ENCODE measurements at places on chromosomes 4 and X.
A peak's percentile ranks its signal among the peaks of the same experiment; 100 is the strongest.

DNA sequence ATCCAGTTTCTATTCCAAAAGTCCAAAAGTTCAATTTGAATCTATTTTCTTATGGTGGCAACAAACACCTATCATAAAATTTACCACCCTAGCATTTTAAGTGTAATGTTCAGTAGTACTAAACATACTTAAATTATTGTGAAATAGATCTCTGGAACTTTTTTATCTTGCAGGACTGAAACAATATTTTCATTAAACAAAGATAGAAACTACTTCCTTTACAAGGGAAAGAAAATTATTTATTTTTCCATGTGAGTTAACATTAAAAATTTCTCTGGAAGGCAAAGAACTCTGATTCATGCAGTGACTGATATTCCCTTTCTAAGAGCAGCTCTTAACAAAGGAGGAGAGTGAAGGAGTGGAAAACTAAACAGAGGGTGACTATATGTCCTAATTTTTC lies 40.2 kb downstream of the ADH7 start:
- no peak for DNase-seq

GRCh38 chr4:6150046-6150735 lies 50.2 kb downstream of the JAKMIP1 start:
- no peak for DNase-seq

DNA sequence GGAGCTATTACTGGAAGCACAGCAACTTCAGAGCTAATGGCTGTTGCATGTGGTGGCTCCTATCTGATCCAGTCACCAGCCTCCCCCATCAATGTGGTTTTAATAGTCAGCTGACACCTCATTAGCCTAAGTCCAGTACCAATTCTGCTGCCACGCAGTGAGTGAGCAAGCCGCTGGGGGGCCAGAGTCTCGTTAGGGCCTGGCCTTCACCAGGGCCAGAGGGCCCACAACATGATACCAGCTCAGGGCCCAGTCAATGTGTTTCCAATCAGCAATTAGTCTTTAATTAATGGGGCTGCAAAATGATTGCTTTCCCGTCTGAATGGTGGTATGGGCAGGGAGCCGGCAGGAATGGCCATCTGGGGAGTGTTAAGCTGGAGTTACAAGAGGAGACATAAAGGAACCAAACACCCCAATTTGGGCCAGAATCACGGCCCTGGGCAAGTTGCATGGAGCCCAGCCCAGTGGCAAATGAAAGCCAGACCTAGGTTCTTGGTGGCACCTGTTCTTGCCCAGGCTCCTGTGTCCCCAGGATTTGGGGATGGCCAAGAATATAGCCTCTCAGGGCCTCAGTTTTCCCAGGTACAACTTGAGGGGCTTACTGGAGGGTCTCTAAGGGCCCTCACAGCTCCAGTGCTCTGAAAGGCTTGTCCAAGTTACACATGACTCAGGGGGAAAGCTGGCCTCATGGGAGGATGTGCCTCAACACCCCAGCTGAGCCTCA lies 119.2 kb downstream of the EFNB1 start:
- DNase-seq = no peak

- no peak for DNase-seq
These were observed 39.8 kb upstream of the LIMCH1 start for GRCh38 chr4:41498177-41498576.

DNA sequence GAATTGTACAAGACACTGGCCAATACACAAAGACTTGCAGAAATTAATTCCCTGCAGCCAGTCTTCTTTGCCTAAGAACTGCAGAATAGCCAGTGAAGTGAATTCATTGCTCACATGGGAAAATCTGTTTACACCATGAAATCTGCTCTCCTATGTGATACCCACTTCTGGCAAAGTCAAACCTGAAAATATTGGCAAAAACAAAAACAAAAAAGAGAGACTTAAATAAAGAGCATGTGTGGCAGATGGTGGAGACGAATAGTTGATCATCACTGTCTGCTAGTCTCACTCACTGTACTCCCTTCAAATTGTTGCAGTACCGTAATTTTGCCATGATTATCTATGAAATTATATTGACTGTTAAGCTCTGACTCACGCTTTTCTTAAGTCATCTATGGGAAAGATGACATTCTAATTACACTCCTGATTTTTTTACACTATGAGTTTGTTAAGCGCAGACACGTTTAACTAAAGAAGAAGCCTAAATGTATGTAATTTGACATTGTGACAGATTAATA lies 406.8 kb downstream of the PCDH7 start:
- DNase-seq = no peak

GRCh38 chrX:28550331-28550872 lies 36.8 kb upstream of the IL1RAPL1 start:
- no peak for DNase-seq

GRCh38 chr4:124199755-124200154 lies 512.8 kb downstream of the ANKRD50 start:
- no peak for DNase-seq

DNA sequence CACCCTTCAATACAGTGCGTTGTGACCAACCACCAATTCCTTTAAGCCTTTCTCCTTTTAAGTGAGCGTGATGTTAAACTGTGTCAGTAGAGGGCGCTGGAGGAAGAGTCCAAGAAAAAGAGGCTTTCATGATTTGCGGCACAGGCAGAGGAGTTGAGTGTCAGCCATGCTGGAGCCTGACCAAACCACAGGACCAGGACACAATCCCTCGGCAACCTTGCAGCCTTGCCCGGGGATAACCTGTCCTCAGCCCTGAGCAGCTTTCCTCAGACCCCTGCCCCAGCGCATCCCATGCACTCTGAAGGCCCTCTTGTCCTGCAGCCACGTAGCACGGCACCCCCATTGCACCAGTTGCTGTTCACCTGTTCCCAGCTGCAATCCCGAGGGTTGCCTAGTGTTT lies 53.5 kb upstream of the SMIM31 start:
- no peak for DNase-seq

GRCh38 chr4:72218953-72219352 lies 187.2 kb downstream of the NPFFR2 start:
- no peak for DNase-seq

GRCh38 chrX:149830192-149830873 lies 48.6 kb downstream of the MAGEA9 start:
- no peak for DNase-seq

DNA sequence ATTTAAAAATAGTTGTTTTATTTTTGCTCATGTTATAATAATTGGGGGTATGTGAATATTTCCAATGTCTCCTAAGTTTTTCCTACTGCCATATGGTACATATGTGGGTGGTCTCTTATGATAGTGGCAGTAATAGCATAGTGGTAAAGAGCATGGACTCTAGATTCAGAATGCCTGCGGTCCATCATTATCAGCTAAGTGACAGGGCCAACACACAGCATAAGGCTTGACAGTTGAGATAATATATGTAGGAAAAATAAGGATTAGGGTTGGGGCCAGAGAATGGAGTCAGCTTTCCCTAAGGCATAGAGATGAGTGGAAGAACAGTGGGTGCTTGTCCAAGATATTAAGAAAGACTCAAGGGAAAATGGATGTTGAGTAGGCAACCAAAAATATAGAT lies 2707.5 kb downstream of the PCDH7 start:
- DNase-seq = no peak

DNA sequence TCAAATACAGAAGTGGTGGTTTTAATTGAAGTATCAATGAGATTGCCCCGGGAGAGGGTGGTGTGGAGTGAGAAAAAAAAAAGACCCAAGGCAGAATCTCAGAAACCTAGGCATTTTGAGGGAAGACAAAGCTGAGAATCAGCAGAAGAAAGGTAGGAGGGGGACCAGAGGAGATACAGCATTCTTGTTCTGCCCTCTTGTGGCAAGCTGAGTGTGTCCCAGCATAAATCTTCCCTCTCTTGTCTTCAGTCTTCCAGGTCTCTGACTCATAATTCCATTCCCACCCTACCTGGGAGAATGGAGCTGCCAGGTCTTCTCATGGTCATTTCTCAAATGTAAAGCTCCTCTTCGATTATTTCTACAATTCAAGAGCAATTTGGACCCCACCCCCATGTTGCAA lies 32.7 kb upstream of the MAGED1 start:
- DNase-seq = peak; percentile 2

- DNase-seq = no peak
These were observed 14.7 kb downstream of the NFXL1 start for GRCh38 chr4:47899639-47900038.

DNA sequence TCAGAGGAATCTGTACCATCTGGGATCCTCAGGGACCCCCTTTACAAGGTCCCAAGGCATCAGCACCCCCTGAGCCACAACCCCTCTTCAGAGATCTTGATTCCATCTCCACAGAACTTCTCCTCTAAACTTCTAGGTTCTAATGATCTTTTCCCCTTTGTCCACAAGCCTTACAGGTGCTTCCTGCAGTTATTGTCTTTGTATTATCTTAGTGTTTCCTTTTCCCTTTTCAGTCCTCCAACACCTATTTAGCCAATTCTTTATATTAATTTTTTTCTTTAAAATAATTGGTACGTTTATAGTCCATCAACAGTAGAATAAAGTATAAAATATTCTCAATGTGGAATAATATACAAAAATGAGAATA lies 35.2 kb upstream of the FAM241A start:
- DNase-seq = no peak

GRCh38 chr4:81601358-81601694 lies 129.6 kb upstream of the RASGEF1B start:
- no peak for DNase-seq

All from pancreas (tissue), 10 donors.